ENCODE measurements at places on chromosomes 11 and 22. TPM values are rescaled to one million over a fixed set of nuclear protein-coding genes. Genes with fewer than 3 reads are reported as not detected.

The TTC38 gene
- total RNA-seq: 30.0 TPM

The C11orf98 gene
- total RNA-seq: 47.0 TPM

The GRAP2 gene
- total RNA-seq: not detected

The SERHL2 gene
- total RNA-seq: 2.6 TPM

The CRACR2B gene
- total RNA-seq: 10.0 TPM

DNA sequence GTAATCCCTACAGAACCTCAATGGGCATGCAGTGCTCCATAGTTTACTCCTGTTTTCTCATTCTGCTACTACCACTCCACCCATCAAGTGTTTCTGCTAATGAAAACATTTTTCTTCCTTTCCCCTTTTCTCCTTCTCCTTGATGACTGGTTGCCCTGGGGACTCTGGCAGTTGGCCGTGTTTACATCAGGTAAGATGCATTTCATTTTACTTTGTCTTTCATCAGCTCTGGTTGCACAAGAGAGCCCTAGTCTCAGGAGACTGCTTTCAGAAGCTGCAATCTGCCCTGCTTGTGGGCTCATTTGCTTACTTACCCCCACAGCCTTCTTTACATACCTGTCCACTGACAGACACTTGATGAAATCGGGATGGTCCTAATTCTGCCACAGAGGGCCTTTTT, 19.6 kb upstream of the LIMK2 start:
- H3K27ac ChIP-seq: no peak overlapping the region
- H3K4me3 ChIP-seq: no peak overlapping the region
- no peaks in the 10 kb centered on the region for H3K4me1 ChIP-seq

DNA sequence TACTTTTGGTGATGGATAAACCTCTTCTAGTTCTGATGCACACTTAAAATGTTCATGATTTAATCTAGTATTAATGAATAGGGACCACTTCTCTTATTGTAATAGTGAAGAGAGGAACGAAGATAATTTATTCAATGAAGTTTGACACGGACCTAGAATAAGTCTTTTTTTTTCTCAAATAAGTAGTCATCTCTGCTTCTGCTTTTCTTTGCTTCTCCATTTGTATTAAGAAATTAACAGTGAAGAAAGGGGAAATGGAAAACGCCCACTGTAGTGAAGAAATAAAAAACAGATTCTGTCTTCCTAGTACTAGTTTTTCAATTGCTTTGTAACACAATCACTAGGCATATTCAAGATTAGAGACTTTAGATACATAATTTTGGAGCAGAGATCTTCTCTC, 73.0 kb downstream of the CD44 start:
- H3K27me3 ChIP-seq: peaks cover 6% of the 10 kb centered on the region
- no peaks in the 10 kb centered on the region for H3K36me3 ChIP-seq
- H3K4me3 ChIP-seq: no peak overlapping the region
- no peaks in the 10 kb centered on the region for H3K4me1 ChIP-seq

- peak within 1 kb of the TSS; percentile 90 for H3K4me3 ChIP-seq
- no peaks in the 10 kb centered on the region for H3K36me3 ChIP-seq
- peak within 1 kb of the TSS; percentile 59 for H3K27ac ChIP-seq
- peaks cover 15% of the 10 kb centered on the region for H3K27me3 ChIP-seq
- H3K4me1 ChIP-seq: peaks cover 23% of the 10 kb centered on the region
- DNase-seq: peak; percentile 57
Observed at GRCh38 chr11:44950625-44951476, at the start of gene TP53I11. Gene TP53I11, minus strand, starts transcription at chr11:44950883. Its CDS starts 12,548 bp downstream, at chr11:44938335.

- no peaks in the 10 kb centered on the region for H3K27me3 ChIP-seq
- no peaks in the 10 kb centered on the region for H3K36me3 ChIP-seq
- peaks cover 9% of the 10 kb centered on the region for H3K4me1 ChIP-seq
Observed at GRCh38 chr22:35446365-35446764, 46.4 kb downstream of the MCM5 start.

DNA sequence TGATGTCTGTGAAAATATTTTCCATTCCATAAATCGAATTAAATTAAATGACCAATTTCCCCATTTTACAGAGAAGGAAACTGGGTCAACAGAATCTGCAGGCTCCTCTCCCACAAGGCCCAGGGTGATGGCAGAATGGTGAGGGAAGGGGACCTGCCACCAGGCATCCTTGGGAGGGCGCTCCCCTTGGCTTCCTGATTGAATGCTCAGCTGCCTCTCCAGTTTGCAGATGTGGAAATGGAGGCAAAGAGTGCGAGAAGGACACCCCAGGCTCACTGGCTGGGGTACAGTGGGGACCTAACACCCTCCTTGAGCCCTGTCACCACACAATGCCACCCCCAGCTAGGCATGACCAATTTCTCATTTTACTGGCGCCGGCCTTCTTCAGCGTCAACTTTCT, 28.5 kb upstream of the CSNK1E start:
- no peak overlapping the region for H3K27ac ChIP-seq
- H3K4me3 ChIP-seq: no peak overlapping the region
- no peak for DNase-seq
- H3K36me3 ChIP-seq: no peaks in the 10 kb centered on the region

- no peak overlapping the region for H3K27ac ChIP-seq
- H3K36me3 ChIP-seq: no peaks in the 10 kb centered on the region
- H3K4me1 ChIP-seq: peaks cover 10% of the 10 kb centered on the region
- no peaks in the 10 kb centered on the region for H3K27me3 ChIP-seq
- DNase-seq: no peak
Observed at GRCh38 chr11:16897470-16898061, 116.6 kb downstream of the PLEKHA7 start.

DNA sequence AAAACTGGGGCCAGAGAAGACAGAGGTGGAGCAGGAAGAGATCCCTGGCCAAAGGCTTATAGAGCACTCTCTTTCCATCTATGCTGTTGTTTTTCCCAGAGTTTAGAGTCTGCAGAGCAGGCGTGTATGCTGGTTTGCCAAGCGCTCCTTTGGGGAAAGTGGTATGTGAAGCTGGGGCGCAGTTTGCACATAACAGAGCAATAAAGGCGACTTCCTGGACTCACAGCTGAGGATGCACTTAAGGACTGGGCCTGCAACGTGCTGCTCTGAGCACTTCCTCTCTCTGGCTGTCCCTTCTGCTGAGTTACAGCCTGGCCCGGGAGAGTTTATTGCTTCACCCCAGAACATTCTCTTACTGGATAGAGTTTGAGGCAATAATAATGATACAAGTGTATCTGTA, 41.7 kb downstream of the THAP12 start:
- no peaks in the 10 kb centered on the region for H3K4me1 ChIP-seq
- H3K4me3 ChIP-seq: no peak overlapping the region
- no peak for DNase-seq
- no peaks in the 10 kb centered on the region for H3K27me3 ChIP-seq
- peaks cover 9% of the 10 kb centered on the region for H3K36me3 ChIP-seq

DNA sequence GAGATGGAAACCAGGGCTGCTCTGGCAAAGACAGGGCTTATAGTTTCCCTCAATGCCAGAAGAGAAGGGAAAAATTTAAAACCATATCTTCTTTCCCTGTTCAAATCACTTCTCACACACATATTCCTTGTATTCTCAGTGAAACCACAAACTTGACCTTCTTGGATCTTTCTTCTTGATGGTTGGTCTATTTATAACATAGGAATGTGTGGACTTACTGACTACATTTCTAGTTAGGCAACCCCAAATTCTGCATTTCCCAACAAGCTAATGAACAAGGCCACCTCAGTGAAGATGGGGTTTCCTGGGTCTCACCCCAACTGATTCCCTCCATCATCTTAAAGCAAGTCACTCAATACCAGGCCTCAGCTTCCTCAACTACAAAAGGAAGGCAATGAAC, 3.8 kb upstream of the QSER1 start:
- H3K27me3 ChIP-seq: peaks cover 2% of the 10 kb centered on the region
- H3K4me3 ChIP-seq: no peak overlapping the region
- no peak overlapping the region for H3K27ac ChIP-seq

GRCh38 chr11:34809191-34810106, 106.7 kb downstream of the APIP start:
- no peaks in the 10 kb centered on the region for H3K27me3 ChIP-seq
- H3K4me3 ChIP-seq: no peak overlapping the region
- H3K27ac ChIP-seq: no peak overlapping the region
- DNase-seq: no peak
- no peaks in the 10 kb centered on the region for H3K4me1 ChIP-seq

DNA sequence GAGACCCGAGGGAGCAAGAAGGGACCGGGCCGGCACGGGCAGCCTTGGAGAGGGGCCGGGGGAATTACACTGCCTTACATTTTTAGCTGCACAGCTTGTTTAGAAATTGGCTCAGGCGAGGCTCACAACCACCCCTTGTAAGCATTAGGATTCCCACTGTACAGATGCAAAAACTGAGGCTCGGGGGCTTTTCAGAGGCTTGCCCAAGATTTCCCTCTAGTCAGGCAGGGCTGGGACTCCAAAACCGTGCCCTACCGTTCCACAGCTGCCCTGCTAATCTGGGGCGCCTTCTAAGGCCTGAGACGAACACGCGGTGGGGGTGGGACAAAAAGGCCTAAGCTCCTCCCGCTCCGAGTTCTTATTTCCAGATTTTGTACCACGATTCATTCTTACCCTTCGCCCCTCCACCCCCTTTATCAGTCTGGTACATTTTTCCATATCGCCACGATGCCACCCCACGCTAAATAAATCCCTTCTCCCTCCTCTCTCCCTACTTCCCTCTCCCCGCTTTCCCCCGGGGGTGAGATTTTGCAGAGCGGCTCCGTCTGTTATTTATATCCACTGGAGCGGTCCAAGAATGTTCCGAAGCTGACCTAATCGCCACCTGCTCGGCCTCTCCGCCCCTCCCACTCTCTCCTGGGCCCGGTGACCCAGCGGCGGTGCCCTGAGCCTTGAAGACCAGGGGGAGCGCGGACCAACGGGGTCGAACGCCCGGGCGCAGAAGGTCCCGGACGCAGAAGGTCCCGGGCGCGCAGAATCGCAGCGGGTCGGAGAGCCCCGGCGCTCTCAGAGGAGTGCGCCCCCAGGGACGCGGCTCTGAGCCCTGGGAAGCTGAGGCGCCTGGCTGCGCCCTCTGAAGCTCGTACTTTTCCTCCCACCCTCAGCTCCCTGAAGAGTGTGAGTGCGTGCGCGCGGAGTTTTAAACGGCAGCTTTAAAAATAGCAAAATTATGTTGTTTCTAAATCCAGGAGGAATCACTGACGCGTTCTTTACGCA, 764 bp upstream of the PACSIN3 start:
- no peaks in the 10 kb centered on the region for H3K27me3 ChIP-seq
- DNase-seq: no peak
- H3K4me3 ChIP-seq: peak overlapping the region; percentile 70
- no peaks in the 10 kb centered on the region for H3K36me3 ChIP-seq
- H3K4me1 ChIP-seq: peaks cover 34% of the 10 kb centered on the region

DNA sequence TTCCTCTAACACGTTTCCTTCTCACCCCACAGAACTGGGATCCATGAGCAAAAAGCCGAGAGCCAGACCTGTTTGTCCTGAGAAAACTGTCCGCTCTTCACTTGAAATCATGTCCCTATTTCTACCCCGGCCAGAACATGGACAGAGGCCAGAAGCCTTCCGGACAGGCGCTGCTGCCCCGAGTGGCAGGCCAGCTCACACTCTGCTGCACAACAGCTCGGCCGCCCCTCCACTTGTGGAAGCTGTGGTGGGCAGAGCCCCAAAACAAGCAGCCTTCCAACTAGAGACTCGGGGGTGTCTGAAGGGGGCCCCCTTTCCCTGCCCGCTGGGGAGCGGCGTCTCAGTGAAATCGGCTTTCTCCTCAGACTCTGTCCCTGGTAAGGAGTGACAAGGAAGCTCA, 24.0 kb downstream of the CD5 start:
- H3K4me3 ChIP-seq: no peak overlapping the region
- H3K36me3 ChIP-seq: no peaks in the 10 kb centered on the region
- no peak overlapping the region for H3K27ac ChIP-seq
- H3K27me3 ChIP-seq: no peaks in the 10 kb centered on the region

- no peak overlapping the region for H3K27ac ChIP-seq
- no peak overlapping the region for H3K4me3 ChIP-seq
- peaks cover 58% of the 10 kb centered on the region for H3K4me1 ChIP-seq
- H3K27me3 ChIP-seq: peaks cover 15% of the 10 kb centered on the region
- no peak for DNase-seq
Observed at GRCh38 chr11:112966561-112966960, 5.3 kb downstream of the NCAM1 start.

DNA sequence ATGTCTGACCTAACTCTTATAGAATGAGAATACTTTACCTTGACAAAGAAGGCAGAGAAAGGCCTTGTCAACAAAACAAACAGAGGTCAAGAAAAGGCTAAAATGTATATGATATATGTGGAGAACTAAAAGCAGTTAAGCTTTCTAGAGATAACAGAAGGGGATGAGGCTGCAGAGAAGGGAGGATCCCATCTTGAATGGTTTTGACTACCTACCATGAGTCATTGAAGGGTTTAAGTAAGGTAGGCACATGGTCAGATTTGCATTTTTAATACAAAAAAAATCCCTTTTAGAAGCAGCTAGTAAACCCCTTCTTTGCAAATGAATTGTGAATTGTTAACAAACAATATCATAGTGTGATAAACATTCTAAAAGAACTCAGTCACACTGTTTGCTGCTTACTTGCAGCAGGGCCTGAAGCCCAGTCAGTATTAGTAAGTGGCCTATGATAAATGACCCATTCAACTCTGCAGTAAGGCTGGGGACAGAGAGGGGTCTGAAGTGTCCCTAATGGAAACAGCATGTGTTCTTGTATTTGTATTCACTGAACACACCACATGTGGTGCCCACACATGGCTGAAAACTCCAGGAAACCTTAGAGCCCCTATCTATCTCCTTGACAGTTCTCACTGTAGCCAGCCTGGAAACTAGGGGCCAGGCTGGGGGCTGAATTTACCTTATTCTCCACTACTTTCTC, 328.8 kb upstream of the PITPNB start:
- no peaks in the 10 kb centered on the region for H3K36me3 ChIP-seq
- peaks cover 71% of the 10 kb centered on the region for H3K4me1 ChIP-seq
- no peak for DNase-seq
- peak overlapping the region; percentile 94 for H3K27ac ChIP-seq

Data from mesothelial cell of epicardium (in vitro differentiated cells).